Activated T-helper 1 cell treated with anti-CD3 and anti-CD28 coated beads, Interleukin-12 subunit alpha, Interleukin-12 subunit beta, Interleukin-2, Interleukin-4 antibody, amounts not matched to agents 30 ng/mL and 10 ng/mL and 1 ng/mL, durations not matched to agents 14 hours and 24 hours and 36 hours (primary cell): ENCODE measurements at places on chromosomes 6 and 20. TPM values are rescaled to one million over a fixed set of nuclear protein-coding genes. Genes with fewer than 3 reads are reported as not detected.

The LY86 gene
- total RNA-seq, result 1.1 and 1.2 TPM in 2 replicates

The ENPP5 gene
- not detected in 2 replicates for total RNA-seq

The BANF2 gene
- total RNA-seq, result not detected in 2 replicates

The CYB5R4 gene
- 24.5 and 25.3 TPM in 2 replicates for total RNA-seq

The FAM83B gene
- not detected in 2 replicates for total RNA-seq

The PKIB gene
- 0.44 TPM in 1 of 2 replicates, not detected in the other for total RNA-seq

The LBP gene
- not detected in 2 replicates for total RNA-seq

The C6orf141 gene
- total RNA-seq, result not detected in 2 replicates

The LPA gene
- not detected in 2 replicates for total RNA-seq

GRCh38 chr6:85971238-85971637 lies 328.6 kb upstream of the SYNCRIP start:
- DNase-seq, result no peak

DNA sequence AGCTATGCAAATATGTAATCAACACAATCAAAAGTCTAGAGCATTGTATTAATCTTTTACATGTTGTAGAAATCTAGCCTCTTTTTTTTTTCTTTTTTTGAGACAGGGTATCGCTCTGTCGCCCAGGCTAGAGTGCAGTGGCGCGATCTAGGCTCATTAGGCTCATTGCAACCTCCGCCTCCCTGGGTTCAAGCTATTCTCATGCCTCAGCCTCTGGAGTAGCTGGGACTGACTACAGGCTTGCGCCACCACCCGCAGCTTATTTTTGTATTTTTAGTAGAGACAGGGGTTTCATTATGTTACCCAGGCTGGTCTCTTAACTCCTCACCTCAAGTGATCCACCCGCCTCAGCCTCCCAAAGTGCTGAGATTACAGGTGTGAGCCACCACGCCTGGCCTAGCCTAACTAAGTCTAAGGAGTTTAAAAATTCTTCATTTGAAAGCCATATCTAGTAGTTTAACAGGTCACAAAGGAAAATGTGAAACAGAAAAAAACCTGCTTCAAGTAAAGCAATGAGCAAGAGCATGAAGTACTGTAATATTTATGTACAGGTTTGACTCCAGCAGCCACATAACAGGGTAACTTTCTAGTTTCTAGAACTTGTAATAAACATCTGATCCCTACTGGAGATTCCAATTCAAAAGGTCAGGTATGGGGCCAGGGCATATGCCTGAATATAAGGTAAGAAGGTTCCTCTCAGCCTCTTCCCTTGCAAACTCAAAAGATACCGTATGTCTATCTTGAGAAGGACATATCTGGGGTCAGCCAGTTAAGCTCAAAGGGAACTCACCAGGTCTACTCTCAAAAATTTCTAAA lies 4.4 kb downstream of the CPNE1 start:
- DNase-seq, result no peak

DNA sequence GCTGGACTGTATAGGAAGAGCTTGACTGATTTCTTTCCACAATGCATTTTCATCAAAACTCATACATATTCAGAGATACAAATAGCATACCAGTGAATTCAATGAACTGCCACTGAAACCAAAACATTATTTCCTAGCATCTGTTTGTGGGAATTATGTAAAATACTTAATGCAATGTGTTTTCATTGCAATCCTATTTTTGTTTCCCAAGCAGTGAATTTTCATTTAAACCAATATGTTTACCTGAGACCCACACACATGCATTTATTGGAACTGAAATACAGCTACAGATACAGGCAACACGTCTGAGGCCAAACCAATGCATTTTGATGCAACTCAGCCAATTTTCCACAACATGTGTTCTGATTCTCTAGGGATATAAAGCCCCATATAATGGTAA lies 33.2 kb upstream of the TFAP2A start:
- DNase-seq, result no peak

GRCh38 chr20:44429017-44429339 lies 46.7 kb upstream of the TTPAL start:
- no peak for DNase-seq

DNA sequence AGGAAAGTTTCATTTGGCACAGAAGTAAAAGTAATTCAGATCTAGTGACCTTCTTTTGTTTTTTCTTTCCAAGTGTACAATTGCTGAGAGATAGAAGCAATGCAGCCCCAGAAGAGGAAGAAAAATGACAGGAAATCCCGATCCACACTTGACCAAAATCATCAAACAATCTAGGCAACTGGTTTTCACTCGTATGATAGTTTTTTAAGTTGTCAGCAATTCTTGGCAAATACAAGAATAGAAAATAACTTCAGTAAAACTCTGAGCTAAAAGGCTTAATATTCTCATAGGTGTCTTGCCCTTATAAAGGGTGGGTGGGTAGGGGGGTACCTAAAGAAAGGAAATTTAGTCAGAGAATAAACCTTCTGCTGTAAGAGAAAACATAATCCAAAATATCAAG lies 36.0 kb downstream of the SESN1 start:
- no peak for DNase-seq

DNA sequence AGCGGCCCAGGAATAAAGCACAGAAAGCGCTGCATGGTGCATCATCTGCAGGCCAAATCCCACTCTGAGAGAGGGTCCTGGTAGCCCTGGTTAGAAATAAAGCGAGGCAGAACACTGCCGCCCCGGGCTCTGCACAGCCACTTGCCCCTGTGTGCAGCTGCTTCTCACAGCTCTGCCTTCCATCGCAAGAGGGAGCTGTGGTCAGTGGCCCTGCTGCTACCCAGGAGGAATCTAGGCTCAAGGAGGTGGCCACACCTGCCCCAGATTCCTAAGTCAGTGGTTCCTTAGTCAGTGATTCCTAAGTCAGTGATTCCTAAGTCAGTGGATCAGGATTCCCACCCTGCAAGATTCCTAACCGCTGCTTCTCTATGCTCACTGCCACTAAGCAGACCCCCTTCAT lies 8.8 kb downstream of the CDH4 start:
- DNase-seq, result no peak

GRCh38 chr6:139327038-139327437 lies 35.2 kb upstream of the TXLNB start:
- no peak for DNase-seq

- DNase-seq, result no peak
These were observed 293.7 kb upstream of the TCF21 start for GRCh38 chr6:133595111-133595761.

GRCh38 chr6:125944434-125944816 lies 12.1 kb upstream of the HINT3 start:
- DNase-seq, result no peak

DNA sequence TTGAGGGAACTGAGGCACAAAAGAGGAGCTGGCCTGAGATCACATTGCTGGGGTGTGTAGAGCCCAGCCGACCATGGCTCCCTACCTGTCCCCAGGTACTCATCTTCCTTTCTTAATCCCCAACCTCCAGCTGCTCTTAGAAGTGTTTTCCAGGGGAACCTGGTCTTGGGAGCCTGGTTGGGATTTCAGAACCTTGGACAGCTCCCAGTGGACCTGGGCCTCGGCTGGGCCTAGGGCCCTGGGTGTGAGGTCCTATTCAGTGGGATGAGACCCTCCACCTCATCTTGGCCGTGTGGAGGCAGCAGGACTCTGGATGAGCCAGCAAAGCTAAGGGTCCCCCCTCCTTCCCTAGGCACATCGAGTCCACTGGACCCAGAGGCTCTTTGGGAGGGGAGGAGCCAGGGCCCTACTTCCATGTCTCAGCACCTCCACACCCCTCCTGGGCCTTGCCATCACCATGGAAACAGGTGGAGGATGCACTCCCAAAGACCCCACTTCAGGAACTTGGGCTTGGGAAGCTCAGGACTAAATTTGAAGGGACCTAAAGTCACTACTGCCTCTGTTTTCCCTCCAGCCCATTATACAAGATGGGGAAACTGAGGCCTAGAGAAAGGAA lies 38.5 kb downstream of the DLGAP4 start:
- DNase-seq, result peak; percentile 7

DNA sequence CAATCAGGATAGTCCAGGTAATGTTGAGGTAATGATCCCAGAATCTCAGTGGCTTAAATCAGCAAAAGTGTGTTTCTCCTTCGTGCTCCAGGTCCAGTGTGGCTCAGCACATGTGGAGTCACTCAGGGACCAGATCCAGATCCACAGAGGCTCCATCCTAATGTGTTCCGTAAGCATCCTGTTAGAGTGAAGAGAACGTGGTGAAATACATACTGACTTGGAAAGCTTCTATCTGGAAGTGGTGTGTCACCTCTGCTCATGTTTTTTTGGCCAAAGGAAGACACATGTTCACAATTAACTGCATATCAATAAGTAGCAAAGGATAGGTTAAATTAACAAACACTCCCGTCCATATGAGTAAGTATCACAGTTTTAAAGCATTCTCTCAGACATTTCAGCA lies 26.8 kb upstream of the PREP start:
- no peak for DNase-seq

- no peak for DNase-seq
These were observed 58.3 kb downstream of the THEMIS start for GRCh38 chr6:127842562-127842961.

DNA sequence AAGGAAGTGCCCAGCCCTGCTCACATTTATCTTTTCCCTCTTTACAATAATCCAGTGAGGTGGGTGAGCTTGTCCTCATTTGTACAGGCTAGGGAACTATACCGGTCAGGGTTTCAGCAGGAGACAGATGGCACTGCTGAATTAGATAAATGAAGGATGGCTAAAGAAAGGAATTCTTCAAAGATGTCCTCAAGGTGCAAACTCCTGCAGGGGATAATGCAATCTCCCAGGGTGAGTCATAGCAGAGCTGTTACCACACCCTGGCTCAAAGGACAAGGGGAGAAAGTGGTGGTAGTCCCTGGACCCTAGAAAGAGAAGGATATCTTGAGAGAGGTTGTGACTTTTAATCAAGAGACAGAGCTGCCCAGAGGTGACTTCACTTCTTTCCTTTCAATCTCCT lies 66.7 kb downstream of the RFPL4B start:
- DNase-seq, result no peak

GRCh38 chr20:31967830-31968249 lies at the start of gene XKR7:
XKR7 (plus strand) TSS chr20:31968151; CDS start chr20:31968176, 25 bp downstream.
- no peak for DNase-seq

GRCh38 chr6:32879691-32880090 lies 25.7 kb downstream of the PSMB9 start:
- DNase-seq, result no peak

DNA sequence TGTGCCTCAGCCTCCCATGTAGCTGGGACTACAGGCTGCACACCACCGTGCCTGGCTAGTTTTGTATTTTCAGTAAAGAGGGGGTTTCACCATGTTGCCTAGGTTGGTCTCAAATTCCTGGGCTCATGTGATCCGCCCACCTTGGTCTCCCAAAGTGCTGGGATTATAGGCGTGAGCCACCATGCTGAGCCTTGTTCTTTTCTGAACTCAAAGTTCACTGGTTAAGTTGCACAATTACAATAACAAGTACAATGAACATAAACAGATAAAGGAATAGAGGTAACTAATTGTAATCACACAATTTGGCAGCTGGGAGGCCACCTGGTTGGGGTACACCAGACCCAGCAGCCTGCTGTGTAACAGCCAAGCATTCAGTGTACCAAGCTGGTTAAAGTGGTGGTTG lies 6.7 kb downstream of the NUDT3 start:
- no peak for DNase-seq

DNA sequence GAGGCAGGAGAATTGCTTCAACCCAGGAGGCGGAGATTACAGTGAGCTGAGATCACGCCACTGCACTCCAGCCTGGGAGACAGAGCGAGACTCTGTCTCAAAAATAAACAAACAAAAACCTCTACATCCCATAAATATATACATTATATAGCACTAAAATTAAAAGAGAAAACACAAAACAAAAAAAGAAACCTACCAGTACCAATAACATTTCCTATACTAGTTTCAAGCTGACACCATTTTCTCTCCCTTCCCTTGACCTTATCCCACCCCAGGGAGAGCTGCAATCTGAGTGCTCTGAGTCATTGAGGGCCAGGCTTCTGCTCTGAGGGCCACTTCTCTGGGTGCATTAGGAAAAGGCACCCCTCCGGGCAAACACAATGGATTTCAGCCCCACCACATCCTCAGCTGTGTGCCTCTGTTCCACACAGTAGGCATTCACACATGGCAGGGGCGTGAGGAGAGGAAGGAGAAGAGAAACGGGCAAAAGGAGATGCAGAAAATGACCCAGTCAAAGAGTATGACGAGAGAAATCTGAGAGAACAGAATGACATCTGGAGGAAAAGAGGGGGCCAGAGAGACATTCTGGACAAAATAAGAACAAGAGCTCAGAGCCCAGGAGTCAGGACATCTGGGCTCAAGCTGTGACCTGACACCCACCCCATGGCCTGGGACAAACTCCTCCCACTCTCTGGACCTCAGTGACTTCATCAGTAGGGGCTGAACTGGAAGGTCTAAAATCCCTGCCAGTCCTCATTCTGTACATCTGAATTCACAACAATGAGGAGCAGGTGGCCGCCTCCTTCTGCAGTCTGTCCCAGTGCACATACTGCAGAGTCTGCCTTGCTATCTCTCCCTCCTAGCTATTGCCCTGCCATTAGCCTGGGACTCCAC lies 18.2 kb downstream of the TRIM26 start:
- DNase-seq, result no peak

DNA sequence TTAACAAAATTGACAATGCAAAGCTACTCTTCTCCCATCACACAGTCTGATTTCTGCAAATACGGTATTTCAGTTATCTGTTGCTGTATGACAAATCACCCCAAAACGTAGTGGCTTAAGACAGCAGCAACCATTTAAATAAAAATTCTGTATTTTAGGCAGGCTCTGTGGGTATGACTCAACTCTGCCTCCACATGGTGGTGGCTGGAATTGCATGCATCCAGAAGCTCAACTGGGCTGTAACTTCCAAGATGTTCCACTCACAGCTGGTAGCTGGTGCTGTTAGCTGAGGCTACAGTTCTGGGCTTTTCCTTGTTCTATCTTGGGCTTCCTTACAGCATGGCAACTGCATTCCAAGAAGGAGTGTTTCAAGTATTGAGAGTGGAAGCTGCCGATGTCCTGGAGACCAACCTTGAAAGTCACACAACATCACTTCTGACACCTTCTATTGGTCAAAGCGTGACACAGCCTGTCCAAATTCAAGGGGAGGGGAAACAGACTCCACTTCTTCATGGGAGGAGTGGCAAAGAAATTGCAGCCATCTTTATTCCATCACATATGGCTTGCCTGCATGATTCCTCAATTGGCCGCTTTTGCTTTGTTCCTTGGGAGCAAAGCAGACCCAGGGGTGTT lies 39.7 kb upstream of the TULP1 start:
- peak; percentile 40 for DNase-seq

DNA sequence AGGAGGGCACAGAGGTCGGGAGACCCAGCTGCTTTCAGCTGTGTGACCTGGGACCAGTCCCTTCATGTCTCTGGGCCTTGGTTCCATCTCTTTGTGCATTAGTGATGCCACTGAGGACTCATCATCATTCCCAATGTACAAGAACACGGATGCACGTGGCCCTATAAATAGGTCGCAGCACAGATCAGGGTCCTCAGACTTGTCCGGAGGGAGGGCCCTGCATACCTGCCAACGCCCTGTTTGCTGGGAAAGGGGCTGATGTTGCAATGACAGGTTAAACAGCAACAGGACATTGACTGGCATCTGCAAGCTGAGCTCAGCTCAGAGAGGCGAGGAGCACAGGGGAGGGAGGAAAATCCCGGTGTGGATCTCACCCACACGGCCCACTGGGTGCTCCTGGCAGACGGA lies 21.8 kb downstream of the TGM2 start:
- DNase-seq, result no peak
